ENCODE measurements at places on chromosomes 5 and 9. TPM values are rescaled to one million over a fixed set of nuclear protein-coding genes. Genes with fewer than 3 reads are reported as not detected.

GRCh38 chr9:104094534-104095015 lies 466 bp downstream of the SMC2 start:
- peak; percentile 4 for DNase-seq

DNA sequence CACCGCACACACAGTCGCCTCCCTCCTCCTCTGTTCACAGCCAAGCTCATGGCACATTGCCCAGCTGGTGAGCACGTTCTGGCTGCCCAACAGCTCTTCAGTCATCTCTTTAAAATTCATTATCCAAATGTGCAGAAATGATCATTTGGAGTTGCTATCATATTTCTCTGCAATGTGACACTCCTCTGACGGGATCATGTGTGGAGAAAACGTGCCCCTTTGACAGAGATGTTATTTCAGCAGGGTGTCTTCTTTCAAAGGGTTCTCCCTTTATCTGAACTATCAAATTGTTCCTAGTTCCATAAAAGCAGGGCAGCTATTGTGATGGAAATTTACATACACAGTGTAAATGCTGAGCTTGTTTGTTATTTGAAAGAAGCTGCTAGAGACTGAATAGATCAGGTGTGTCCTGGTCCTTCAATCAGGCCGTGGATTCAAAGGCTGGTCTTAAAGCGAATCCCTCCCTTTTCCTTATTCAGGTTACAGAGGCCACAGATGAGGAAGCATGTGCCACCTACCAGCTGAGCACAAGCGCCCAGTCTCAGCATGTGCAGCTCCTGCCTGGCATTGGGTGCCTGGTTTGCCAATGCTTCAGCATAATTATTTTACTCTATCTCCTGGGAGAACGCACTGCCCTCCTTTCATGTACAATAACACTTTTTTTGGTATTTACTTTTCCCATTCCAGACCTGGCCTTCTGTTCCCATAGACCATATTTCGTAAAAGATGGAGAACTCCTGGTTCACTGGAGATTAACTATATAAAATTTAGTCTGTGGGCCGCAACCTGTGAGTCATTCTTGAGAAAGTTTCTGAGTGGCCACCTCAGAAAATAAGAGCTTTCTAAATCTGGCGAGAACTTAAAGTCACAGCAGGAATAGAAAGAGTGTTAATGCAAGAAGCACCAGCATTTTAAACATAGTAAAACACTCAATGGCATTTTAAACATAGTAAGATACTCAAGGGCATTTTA lies 433.7 kb downstream of the ENC1 start:
- peak; percentile 82 for DNase-seq

DNA sequence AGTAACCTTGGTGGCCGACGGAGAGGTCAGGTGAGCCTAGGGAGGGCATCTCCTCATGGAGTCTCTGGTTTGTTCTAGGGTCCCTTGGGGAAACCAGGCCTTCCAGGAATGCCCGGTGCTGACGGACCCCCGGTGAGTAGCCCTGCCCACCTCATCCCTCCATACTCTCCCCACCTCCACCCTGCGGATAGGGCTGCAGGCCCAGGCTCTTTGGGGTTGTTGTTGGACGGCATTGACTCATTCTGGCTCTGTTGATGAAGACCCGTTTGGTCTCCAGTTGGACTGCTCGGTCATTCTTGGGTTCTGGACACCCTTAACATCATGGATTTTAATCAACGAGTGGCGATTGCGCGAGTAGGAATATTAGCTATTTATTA lies 112.3 kb upstream of the FCN2 start:
- no peak for DNase-seq

DNA sequence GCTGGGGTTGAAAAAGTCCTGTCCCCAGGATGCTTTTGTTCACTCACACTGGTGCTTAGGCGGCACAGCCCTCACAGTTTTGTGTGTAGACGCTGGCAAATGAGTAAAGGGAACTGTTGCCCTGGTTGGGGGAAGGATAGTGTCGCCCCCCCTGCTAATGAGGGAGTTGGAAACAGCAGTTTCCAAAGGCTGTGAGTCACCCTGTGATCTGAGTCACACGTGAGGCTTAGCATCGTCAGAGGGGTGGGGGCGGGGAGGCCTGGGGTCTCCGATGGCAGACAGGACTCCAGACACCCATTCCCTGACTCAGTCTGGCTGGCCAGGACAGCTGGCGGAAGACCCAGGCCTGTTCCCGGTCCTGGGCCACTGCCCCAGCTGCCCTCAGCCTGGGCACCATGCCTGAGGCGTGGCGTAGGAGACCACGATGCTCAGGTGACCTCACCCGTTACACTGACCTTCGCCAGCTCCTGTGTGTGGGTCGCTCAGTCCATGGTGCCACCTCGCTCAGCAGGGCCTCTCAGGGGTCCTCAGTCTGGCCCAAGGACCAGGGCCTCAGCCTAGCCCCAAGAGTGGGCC lies 2.9 kb downstream of the DNAJB5 start:
- DNase-seq = peak; percentile 91

- DNase-seq = peak; percentile 70
Measured at GRCh38 chr5:41763081-41763480, 107.1 kb downstream of the OXCT1 start.

DNA sequence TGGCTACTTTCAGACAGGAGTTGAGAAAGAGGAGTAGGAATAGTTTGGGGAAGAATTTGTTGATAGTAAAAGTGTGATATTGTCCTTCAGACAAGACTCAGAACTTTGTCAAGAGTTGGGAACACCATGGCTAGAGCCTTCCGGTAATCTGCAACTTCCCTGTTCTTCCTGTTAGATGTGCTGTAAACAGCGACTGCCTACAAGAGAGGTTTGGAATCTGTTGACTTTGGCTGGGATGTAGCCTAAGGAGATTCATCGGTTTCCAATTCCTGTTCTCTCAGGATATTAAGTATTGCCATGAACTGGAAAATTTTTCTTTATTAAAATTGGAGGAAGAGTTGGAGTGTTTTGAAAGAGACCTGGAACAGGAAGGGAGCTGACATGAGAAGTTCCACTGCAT lies 43.9 kb downstream of the ARHGAP26 start:
- no peak for DNase-seq

- no peak for DNase-seq
Measured at GRCh38 chr9:137114613-137115393, at the start of gene DPP7. TSS of gene DPP7 (minus strand) at chr9:137114733. CDS start at chr9:137114713, 20 bp downstream.

- DNase-seq = no peak
Measured at GRCh38 chr5:154783774-154784460, 28.7 kb downstream of the LARP1 start.

DNA sequence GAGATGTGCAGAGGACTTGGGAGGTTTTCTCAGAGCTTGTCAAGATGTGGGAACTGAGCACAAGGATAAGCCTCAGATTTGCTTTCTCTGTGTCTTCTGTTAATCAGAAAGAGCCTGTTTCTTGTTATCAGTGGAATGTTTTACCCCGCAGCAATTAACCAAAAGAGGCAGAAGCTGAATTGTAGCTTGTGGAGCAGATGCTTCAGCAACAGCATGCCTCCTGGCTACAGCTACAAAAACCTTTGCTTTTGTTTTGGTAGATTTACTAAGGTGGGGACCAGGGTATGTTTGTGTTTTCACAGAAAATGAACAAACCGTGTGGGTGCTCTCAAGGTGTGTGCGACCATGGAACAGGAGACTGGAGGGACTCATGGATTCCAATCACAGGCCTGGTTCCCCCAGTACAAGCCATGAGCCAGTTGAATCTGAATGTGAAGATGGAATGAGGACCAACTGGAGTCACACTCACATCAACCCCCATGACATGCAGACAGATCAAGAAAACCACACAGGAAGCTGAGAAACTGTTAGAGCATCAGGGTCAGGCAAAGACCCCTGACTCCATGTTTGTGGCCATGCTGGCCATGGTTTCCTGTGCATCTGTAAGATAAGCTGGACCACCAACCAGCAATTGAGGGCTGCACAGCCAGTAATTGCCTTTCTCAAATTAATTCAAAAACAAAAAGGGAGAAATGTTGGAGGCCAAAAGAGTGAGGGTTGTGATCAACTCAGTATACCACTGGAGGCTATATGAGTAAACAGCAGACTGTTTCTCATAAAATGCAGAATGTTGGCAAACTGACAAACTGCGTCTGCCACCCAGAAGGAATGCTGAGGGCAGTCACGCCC lies 6.9 kb downstream of the UGT3A2 start:
- DNase-seq = no peak

DNA sequence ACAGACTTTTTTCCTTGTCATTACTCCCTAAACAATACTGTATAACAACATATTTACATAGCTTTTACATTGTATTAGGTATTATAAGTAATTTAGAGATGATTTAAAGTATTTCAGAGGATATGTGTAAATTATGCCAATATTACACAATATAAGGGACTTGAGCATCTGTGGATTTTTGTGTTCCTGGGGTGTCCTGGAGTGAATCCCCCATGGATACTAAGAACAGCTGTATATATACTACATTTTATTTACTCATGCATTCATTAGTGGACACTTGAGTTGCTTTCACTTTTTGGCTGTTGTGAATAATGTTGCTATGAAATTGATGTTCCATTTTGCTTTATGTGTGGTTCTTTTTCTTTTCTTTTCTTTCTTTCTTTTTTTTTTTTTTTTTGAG lies 348.8 kb downstream of the SH3GL2 start:
- no peak for DNase-seq

GRCh38 chr5:133751421-133751820 lies 139.1 kb upstream of the FSTL4 start:
- no peak for DNase-seq

DNA sequence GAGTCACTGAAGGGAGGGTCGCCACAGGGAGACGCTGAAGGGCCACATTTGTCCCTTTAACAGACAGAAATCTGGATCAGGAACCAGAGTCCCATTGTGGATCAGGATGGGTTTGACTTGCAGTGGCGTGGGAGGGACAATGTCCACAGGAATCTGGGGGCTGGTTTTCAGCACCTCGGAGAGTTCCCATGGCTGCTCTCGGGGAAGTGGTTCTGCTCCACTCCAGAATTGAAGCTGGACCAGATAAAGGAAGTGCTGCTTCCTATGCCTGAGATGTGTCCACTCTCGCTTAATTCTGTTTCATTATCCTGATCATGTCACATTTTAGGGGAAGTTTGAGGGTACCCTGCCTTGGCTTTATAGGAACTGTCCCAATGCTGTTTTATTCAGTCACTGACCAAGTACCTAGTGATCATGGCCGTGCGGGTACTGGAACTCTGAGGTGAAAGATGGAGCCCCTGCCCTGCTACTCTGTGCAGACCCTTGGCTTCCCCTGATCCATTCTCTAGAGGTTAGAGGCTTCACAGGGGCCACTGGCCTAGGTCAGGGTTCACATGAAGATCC lies 28.7 kb downstream of the ENHO start:
- DNase-seq = peak; percentile 36

DNA sequence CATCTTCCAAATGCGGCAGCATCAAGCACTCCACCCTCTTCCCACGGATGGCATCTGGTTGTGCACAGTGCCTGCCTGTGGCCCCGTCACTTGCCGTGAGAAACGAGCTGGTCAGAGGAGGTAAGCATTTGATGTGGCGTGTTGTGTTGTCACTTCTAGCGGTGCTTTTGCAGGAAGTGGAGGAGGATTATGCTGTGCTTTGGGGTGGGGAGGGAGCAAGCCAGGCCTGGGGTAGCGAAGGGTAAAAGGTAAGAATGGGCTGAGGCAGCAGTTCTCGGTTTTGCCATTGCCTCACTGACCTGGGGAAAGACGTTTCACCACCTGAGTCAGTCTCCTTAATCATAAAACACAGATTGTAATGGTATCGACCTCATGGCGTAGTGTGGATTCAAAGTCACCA lies 2.3 kb upstream of the POMT1 start:
- peak; percentile 8 for DNase-seq

GRCh38 chr5:50967563-50968355 lies 301.3 kb downstream of the PARP8 start:
- DNase-seq = no peak

DNA sequence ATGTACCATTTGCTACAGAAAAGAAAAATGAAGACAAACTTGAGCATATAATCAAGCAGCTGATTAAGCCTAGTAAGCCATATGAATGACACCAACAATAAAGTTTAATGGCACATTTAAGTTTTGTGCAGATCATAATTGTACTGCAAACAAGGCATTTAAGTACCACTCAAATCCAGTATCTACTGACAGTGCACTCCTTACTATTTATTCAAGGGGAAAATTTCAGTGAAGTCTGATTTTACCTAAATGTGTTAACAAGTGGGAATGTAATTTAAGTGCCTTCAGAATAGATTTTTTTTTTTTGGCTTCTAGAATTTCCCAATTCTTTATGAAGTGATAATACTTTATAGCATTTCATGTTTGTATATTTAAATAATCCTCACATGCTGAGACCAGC lies 341.0 kb upstream of the POU5F2 start:
- DNase-seq = no peak

DNA sequence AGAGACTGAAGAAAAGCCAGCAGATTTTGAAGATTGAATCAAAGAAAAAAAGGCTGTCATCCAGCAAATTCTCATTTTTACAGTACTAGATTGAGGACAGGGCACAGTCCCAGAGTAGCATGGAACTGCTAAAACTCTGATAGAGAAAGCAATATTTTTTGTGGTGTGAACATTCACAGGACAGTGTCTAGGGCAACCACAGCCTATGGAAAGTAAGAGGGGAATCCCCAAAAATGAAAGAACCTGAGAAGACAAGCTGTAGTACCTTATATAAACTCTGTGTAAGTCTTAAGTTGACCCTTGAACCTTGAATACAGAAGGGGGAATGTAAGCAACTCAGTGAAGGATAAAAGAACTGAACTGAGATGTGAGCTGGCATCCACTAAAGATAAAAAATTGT lies 540.3 kb downstream of the HINT1 start:
- DNase-seq = no peak

- peak; percentile 87 for DNase-seq
Measured at GRCh38 chr9:91207729-91208418, 153.8 kb downstream of the AUH start.

GRCh38 chr9:122051351-122052321 lies 41.5 kb downstream of the TTLL11 start:
- no peak for DNase-seq

GRCh38 chr9:12439267-12439666 lies 253.9 kb upstream of the TYRP1 start:
- no peak for DNase-seq

DNA sequence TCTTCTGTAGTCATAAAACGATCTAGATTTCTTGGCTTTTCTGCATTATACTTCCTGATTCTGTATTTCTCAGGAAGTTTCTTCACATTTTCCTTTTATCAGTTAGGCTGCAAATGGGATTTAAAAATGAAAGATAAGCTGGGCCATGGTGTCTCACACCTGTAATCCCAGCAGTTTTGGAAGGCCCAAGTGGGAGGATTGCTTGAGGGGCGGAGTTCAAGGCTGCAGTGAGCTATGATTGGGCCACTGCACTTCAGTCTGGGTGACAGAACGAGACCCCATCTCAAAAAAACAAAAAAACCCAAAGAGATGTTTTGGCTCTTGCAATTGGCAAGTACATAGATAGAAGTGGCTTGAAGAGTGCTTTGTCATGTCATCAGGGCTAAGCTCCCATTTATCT lies 26.2 kb upstream of the APC start:
- DNase-seq = no peak

GRCh38 chr9:14213504-14213903 lies 100.4 kb downstream of the NFIB start:
- DNase-seq = peak; percentile 63

ATOSB gene
- 32.1 TPM for total RNA-seq

STC2 gene
- 41.0 TPM for total RNA-seq

HRCT1 gene
- total RNA-seq = 0.45 TPM

PCDHB14 gene
- total RNA-seq = 3.5 TPM

FSTL4 gene
- total RNA-seq = not detected

CD180 gene
- total RNA-seq = not detected

SGTB gene
- 13.5 TPM for total RNA-seq

SARDH gene
- 5.4 TPM for total RNA-seq

PTBP3 gene
- 133 TPM for total RNA-seq

ZNF883 gene
- 6.8 TPM for total RNA-seq

PDZD2 gene
- 14.2 TPM for total RNA-seq
